Cortex of kidney (tissue), 1 donor: ENCODE measurements at places on chromosomes 2 and 18.

- DNase-seq = no peak
Observed at GRCh38 chr2:237547841-237548416, 18.4 kb upstream of the PRLH start.

DNA sequence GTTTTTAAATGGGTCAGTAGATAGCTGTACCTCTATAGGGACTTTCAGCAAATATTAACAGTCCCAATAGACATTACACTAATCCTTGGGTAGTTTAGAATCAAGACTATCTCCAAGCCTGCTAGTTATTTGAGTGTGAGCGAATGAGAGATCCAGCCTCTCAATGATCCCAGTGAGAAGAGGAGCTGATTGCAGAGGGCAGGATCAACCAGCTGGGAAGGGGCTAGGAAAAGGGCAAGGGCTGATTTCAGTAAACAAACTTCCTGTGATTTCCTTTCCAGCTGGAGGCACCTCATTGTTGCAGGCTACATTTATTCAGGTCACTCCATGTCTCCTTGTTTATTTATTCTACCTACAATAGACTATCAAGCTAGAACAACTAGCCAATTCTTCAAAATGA, 84.1 kb upstream of the CTNNA2 start:
- no peak for DNase-seq

- DNase-seq = no peak
Observed at GRCh38 chr18:55073116-55073515, 113.9 kb upstream of the CCDC68 start.

DNA sequence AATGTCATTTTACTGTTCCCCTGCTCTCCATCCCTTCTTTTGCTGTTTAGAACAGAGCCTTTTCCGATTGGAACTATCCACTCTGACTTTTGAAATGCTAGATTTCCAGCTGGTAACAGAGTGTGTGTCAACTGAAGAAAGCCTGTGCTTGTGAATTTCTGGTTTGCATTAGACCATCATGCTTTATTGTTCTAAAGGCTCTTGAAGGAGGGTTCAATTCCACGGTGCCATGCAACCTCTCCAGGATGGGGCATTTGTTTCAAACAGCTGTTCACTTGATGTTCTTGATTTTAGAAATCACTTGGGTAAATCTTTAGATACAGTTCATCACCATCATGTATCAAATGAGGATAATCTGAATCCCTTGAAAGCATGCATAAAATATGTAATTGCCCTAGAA, 156.7 kb downstream of the QPCT start:
- no peak for DNase-seq

GRCh38 chr2:41409328-41409727, 638.5 kb upstream of the PKDCC start:
- no peak for DNase-seq

DNA sequence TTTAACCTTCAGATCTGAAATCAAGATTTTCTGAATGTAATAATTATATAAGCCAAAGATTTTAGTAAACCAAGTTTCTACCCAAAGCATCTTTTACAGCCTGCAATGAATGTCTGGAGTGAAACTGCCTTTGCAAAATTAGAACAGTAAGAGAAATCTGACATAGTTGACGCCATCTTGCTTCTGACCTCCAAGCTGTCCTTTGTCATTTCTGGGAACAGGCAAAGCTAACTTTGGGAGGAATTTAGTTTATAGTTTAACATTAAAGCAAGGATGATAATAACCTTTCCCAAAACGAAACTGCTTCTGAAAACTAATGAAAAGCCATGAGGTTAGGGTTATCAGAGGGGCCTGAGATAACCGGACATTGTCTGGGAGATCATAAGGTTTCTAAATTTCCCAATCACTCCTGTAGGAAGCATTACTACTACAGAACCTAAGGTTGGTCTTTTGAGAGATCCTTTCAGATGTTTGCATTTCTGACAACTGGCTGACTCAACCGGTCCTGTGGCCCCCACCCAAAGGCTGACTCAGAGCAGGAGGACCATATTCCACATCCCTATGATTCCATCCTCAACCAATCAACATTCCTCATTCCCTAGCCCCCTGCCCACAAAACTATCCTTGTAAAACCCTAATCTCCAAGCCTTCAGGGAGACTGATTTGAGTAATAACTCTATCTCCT, 124.5 kb downstream of the TMEM131 start:
- no peak for DNase-seq

GRCh38 chr2:73069855-73070642, 1.5 kb downstream of the SFXN5 start:
- DNase-seq = no peak

DNA sequence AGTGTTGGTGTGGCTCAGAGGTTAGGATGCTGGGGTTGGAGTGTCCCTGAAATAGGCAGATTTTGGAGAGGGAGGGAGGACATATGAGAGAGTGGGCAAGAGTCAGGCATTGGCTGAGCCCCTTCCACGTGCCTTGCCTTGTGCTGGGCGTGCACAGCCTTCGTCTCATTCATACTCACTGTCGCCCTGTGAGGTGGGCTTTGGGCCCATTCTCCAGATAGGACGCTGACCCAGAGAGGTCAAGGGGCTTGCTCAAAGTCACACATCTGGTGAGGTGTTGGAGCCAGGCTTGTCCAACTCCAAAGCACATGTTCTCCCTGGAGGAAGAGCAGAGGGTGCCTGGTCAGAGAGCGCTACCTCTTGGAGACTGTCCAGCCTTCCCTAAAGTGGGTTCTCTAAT, 166.8 kb downstream of the DYSF start:
- DNase-seq = no peak

DNA sequence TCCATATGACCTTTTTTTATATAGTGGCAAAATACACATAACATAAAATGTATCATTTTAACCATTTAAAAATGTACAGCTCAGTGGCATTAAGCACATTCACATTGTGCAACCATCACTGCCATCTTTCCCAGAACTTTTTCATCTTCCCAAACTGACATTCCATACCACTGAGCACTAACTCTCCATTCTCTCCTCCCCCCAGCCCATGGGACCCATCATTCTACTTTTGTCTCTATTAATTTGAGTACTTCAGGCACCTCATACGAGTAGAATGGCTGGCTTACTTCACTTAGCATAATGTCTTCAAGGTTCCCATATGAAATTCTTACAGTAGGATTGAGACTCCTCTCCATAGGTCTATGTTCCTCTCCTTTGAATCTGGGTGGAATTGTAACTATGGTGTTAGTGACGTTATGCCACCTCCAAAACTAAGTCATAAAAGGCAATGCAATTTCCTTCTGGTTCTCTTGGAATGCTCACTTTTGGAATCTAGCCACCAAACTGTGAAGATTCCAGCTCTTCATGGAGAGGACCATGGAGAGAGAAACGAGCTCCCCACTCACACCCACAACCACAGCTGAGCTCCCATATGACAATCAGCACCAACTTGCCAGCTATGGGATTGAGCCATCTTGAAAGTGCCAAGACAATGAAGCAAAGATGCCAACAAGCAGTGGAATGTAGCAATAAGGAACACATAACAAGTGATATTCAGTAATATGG, 9.8 kb upstream of the DNAJC27 start:
- DNase-seq = no peak

DNA sequence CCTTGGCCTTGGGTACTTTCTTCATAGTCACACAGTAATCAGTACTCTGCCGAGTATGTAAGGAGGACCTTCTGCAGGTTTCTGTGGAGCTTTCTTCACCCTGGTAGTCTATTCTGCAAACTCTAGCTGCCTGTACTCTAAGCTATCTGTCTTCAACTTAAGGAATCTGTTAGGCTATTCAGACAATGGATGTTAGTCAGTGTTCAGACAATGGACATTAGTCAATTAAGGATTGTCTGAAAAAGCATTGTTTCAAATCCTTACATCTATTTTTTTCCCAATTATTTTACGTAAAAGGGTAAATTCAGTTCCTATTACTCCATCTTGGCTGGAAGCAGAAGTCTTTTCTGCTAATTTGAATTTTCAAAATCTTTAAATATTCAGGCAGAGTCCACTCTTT, 75.7 kb downstream of the WDR7 start:
- DNase-seq = no peak

GRCh38 chr2:1856475-1856874, 112.2 kb upstream of the PXDN start:
- DNase-seq = no peak
